M059J (cell line): ENCODE measurements at places on chromosomes 13 and 19.

DNA sequence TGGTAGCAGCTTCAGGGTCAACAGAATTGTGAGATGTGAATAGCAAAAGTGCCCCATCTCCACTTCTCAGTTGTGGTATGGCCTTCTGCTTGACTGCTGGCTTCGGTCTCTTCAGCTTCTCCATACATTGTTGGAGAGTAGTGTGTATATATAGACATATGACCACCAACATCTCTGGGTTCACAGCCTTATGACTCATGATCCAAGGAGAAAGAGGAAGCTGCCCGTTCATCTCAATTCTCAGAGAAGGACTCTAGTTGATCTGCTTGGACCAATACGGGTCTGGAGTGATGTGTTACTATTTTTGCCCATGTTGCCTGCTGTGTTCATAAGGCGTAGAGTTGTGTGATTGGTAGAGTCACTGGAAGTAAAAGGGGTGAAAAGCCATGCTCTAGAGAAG is 3.6 kb upstream of the COMMD6 start:
- DNase-seq: no peak

GRCh38 chr19:11995174-11995573 is 30.3 kb downstream of the ZNF763 start:
- peak; percentile 23 for DNase-seq

- DNase-seq: no peak
These were observed 22.9 kb downstream of the NAXD start for GRCh38 chr13:110638257-110638656.

- DNase-seq: no peak
These were observed 4.7 kb downstream of the SLITRK5 start for GRCh38 chr13:87675851-87676250.

DNA sequence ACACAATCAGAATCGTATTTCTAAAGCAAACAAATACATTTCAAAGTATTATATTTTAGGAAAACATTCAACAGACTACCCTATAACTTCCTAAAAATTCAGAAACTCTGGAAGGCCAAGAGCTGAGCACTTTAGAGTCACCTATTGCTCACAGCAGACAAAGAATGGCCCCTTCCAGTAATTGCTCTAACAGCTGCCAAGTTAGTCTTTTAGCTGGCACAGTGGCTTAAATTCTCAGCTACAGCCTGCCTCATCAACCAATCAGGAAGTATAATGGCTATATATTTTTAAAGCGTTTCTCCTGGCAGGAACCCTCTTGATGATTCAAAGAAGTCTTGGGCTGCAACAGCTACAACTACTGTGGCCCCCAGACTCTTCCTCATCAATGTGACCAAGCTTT is 14.9 kb upstream of the SLITRK5 start:
- DNase-seq: no peak

DNA sequence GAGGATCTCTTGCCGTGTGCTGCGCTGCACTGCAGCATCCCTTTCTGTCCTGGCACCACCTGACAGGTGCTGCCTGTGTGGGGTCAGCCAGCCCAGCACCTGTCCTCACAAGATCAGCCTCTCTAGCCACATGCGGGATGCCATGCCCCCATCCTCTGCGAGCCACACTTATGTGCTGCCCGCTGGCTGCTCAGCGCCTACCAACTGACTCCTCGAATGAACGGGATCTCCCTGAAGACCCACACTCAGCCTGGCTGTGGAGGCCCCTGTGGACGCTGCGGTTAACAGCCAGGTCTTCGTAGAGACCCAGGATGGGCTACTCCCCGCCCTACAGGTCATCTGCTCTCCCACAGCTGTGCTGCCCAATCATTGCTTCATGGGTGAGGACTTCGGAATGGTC is 106.1 kb downstream of the DOCK9 start:
- DNase-seq: no peak
